ENCODE measurements at places on chromosomes 1 and 21.

DNA sequence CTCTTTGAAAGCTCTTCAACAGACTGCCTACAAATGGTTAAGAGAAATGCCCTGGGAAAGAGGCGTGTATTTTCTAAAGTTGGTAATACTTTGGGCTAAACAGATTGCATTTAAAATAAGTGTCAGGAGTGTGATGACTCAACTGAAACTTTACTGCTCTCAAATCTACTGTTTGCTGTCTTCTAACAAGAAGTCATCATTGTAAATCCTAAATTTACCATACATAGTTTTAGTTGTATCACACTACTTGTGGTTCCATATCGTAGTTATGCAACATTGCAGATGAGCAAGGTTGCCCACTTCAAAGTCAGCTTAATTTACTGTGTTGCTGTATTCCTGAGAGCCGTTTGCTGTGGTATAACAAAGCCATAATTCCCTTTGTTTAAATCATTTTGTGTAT, 59.6 kb downstream of the RGS21 start:
- DNase-seq = no peak

DNA sequence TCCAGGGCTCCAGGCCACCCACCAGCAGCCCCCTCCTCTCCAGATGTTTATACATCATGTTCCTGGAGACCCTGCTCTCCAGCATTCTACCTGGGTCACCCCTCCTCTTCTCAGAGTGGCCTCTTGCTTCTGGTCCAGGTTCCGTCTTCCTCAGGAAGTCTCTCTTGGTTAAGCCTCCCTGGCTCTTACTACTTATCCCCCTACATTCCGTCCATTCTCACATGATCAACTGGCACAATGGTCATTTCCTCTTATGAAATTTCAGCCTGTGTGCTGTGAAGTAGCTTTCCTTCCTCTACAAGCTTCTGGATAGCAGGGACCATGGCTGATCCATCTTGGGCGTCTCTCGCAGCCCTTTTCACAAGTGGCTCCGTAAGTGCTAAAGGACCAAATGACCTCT, 33.9 kb upstream of the ATP2B4 start:
- DNase-seq = no peak

GRCh38 chr1:235056937-235057336, 71.7 kb downstream of the TOMM20 start:
- DNase-seq = no peak

DNA sequence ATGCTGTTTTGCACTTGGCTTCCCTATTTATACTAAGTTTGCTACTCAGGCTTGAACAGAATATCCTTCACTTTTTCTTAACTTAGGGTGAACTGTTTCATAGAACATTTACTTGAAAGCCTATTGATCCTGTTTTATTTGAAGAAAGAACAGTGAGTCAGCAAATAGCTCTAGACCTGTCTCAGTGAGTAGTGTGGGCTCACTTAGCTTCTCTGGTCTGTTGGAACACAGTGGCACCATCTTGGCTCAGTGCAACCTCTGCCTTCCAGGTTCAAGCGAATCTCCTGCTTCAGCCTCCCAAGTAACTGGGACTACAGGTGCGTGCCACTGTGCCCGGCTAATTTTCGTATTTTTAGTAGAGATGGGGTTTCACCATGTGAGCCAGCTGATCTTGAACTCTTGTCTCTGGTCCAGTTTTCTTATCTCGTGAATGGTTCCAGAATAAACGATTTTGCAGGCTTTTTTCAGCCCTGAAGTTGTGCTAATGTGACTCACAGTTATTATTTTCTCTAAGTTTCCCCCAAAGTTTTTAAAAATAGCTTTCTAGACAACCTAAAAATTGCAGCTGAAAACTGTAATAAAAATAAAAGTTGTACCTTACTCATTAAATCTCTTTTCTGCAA, 76.8 kb downstream of the KIF1B start:
- no peak for DNase-seq

GRCh38 chr1:222794656-222795474, 20.0 kb upstream of the DISP1 start:
- DNase-seq = no peak

DNA sequence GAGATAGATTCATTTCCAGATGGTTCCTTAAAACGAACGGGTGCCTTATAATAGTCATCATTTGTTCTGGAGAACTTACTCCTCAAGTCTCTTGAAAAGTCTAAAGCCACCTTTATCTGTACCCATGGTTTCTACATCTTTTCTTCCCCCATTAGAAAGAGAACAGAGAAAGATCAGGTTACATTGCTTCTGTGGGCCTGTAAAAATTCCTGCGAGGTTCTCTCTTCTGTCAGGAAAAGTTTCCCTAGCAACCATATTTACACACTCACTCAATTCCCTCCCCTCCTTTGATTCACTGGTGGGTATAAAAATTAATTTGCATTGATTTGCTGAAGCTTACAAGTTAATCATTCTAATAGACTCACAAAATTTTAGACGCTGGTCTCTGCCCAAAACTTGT, 6.7 kb downstream of the PHC2 start:
- no peak for DNase-seq

DNA sequence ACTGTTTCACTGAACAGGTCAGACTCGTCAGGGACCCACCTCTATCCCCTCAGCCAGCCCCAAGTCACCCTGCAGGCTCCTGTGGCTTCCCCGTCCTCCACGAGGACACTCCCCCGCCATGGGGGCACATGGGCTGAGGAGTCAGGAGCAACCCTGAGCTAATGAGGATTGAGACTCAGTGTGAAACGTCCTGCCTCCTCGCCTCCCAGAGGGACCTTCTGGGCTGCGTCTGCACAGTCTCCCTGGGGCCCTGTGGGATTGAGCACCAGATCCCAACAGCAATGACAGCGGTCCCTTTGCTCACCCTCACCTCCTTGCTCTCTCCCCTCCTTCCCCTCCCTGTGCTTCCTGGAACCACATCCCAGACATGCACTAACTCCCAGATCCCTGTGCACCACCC, 18.9 kb upstream of the SLC25A33 start:
- DNase-seq = no peak

DNA sequence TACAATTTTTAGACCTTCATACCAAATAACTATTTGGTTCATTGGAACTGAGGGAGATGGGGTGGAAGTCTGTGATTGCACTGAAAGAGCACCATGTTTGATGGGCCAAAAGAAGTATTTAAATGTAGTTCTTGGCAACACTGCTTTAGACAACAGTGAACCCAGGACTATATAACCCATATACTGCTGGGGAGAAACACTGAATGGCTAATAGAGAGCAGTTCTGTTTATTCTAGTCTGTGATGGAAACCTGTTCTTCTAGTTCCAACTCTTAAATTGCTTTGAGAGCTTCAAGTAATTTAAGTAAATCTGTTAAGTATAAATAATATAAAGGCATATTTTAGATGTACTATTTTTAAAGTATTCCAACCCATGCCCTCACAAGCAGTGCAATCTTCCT, 96.3 kb downstream of the NIBAN1 start:
- no peak for DNase-seq

GRCh38 chr1:101165532-101165931, 71.3 kb upstream of the S1PR1 start:
- DNase-seq = no peak

- no peak for DNase-seq
These were observed 33.3 kb downstream of the DNTTIP2 start for GRCh38 chr1:93845538-93846205.

DNA sequence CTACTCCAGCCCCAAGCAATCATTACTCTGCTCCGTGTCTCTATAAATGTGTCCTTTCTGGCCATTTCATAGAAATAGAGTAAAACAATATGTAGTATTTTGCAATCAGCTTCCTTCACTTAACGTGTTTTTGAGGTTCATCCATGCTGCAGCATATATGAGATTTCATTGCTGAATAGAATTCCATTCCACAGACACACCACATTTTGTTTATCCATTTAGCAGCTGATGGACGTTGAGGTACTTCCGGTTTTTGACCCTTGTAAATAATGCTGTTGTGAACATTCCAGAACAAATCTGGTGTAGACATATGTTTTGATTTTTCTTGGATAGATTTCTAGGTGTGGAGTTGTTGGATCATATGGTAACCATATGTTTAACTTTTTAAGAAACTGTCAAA, 30.7 kb downstream of the ADAM30 start:
- DNase-seq = no peak

DNA sequence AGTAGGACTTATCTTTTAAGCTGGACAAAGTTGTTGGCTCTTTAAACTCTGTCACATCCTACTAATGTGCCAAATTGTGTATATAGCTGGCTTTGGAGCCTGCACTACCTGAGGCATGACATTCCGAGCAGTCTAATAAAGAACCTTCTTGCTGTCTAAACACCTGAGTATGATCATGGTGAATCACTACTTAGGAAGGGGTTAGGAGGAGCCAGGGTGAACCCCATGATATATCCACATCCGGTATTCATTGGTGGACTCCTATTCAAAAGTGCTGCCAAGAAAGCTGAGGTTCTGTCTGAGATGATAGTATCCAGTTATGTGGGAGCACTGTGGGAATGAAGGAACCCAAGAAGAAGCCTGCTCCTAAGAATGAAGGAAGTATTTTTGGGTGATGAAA, 27.1 kb downstream of the CRNN start:
- DNase-seq = no peak

- no peak for DNase-seq
These were observed 35.4 kb downstream of the PRDM2 start for GRCh38 chr1:13735168-13735930.

DNA sequence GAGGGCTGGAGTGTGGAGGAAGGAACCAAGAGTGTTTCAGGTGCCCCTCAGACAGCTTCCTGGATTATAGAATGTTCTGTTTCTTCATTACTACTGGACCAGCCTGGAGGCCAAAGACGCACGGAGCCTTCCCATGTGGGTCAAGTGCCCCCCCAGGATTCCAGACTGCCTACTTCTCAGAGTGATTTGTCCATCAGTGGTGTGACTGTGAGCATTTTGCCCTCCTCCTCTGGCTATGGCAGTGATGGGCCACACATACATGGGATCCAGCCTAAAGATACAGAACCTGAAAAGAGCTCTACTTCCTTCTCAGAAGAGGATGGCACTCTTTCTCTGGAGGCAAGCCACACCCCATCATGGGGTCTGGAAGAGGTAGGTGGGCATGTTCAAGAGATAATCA, 64.9 kb downstream of the MACF1 start:
- no peak for DNase-seq

DNA sequence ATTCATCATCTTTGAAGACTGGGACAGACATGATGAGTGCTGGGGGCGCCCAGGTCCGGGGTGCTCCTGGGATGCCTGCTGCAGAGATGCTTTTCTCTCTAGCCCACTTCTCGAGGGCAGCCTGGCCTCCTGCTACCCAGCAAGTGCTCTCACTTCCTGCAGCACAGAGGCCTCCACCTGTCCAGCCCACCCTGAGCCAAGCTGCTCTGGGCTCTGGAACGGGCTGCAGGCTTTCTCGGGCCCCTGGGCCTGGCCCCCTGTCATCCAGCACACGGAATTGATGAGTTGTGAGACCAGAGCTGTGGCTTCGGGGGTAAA, 469.5 kb upstream of the VAMP3 start:
- no peak for DNase-seq

DNA sequence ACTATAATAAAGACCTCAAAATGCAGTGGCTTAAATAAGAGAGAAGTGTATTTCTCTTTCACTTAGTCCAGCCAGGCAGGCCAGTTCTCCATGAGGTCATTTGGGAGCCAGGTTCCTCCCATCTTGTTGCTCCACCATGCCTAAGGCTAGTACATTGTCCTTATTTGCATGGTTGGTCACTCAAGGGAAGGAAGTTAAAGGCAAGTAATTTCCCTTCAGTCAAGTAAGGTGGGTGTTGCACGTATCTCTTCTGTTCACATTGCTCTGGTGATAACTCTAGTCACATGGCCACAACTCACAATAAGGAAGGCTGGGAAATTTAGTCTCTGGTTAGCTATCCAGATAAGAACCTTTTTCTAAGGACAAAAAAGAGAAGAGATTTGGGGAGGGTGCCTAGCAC, 27.2 kb upstream of the TADA1 start:
- DNase-seq = no peak

- no peak for DNase-seq
These were observed 39.6 kb downstream of the MPZL1 start for GRCh38 chr1:167761400-167761799.

DNA sequence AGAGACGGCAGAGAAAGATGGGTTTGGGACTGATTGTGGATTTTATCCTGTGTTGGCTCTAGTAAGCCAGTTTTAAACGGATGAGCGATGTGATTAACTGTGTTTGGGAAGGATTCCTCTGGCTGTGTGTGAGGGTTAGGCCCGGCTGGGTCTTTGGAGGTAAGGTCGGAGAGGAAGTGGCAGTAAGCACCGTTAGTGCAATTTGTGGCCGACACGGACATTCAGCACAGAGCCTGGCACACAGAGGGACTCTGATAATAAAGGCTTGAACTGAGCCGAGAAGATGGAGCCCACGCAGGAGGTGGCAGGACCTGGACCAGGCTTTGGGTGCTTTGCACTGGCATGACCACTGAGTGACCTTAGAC, 1.3 kb downstream of the MTFR1L start:
- DNase-seq = no peak

- DNase-seq = no peak
These were observed 997 bp upstream of the SIM2 start for GRCh38 chr21:36697851-36698384.

DNA sequence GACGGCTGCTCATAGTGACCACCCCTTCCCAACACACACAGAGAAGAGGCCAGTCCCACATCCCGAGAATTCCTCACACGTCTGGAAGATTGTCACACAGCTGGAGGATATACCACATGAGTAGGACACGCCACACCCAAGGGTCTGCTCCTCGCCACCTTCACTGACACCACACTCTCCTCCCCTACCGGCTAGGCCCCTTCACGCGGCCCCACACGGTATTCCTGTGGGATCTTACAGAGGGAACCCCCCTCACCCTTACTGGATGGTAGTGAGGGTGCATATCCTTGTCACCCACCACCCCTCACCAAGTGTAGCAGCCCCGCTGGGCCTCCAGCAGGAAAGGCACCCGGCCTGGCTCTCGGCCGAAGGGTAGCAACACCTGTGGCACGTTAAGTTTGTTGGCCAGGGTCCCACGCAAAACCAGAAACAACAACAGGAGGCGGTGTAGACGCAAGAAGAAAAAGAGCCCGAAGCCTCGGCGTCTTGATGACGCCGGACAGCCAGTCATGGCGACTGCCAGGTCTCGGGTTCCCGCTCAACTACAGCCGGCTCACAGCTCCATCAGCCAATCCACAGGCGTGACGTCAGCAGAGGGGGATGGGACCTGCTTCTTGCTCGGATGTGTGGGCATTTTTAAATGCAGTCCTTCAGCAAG, at the start of gene NUP210L:
TSS of gene NUP210L (minus strand) at position 540 of the 658 bp plus-strand sequence.
- DNase-seq = no peak
